Endothelial cell of umbilical vein (primary cell): ENCODE measurements at places on chromosomes 4 and X. TPM values are rescaled to one million over a fixed set of nuclear protein-coding genes. Genes with fewer than 3 reads are reported as not detected.

The PPEF2 gene
- total RNA-seq: not detected in 2 replicates

The COL4A5 gene
- total RNA-seq: 15.4 and 28.1 TPM in 2 replicates

The UBA1 gene
- 236 and 237 TPM in 2 replicates for total RNA-seq

The PFKFB1 gene
- total RNA-seq: 0.16 and 0.20 TPM in 2 replicates

The MEPE gene
- not detected in 2 replicates for total RNA-seq

The MAGEA4 gene
- total RNA-seq: not detected in 2 replicates

The JCHAIN gene
- total RNA-seq: not detected in 2 replicates

GRCh38 chrX:11585174-11585573 lies 80.5 kb downstream of the ARHGAP6 start:
- DNase-seq: no peak

DNA sequence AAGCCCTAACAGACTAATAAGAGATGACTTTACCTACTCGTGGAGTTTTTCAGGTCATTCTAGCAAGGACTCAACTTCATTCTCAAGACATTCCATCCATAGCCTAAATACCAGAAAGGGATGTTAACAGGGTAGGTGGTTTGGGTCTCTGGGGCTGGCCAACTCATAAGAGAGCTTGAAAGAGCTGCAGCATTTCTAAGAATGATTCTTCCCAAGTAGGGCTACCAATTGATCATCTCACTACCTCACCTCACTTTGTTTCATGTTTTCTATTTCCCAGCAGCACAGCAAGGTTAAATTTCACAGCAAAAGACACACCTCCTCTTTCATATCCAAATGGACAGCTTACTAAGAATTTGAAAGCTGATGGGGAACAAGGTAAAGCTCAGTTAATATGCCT lies 614.8 kb upstream of the DIPK2B start:
- no peak for DNase-seq

GRCh38 chrX:68999356-68999755 lies 165.9 kb downstream of the PJA1 start:
- DNase-seq: peak; percentile 33

GRCh38 chr4:168942985-168943384 lies 67.1 kb downstream of the CBR4 start:
- DNase-seq: no peak

DNA sequence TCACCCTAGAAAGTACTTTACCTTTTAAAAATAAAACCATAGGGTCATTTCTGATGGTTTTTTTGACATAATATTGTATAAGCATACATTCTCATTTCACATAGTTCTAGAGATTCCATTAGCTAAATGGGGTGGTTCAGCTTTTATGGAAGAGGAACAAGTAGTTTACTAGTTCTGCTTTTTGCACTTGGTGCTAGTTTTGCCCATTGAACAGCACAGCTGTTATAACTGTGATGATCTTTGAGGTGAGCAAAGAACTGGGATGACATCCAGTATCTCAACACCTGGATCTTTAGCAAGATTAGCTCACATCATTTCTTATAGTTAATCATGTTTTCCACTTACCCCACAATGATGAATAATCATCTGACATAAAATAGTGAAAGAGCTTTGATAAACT lies 40.9 kb downstream of the MOB1B start:
- no peak for DNase-seq

GRCh38 chrX:71103110-71103983 lies 3.2 kb downstream of the CXorf65 start:
- DNase-seq: no peak

DNA sequence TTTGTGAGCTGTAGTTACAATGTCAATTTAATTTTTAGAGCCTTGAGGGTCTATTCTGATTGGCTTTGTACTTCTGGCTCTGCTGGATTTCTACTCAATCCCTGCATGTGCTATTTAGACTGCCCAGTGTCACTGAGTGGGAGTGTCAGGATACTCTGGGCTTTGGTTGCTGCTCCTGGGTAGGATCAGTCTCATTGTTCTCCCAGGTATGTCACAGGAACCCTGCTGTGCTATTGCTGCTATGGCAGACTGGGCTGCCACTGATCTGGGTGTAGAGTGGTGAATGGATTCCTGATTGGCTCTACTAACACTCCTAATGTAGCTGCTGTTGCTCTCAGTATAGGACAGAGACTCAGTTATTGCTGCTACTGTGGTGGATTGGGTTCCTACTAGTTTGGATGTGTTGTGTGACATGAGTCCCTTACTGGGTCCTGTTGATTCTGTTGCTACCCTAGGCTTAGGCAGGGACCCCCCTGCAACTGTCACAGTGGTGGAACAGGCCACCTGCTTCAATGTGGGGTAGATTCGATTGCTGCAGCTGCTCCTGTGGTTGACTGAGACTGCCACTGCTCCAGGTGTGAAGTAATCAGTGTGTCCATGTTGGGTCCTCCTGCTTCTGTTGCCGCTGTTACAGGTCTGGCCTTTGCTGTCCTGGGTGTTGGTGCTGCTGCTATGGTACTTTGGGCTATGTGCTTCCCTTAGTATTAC lies 707.8 kb upstream of the AMOT start:
- DNase-seq: no peak

- DNase-seq: peak; percentile 85
These were observed 129.7 kb downstream of the PLS3 start for GRCh38 chrX:115690511-115691216.
